ENCODE measurements at places on chromosomes 6 and 20.

- no peak for DNase-seq
Observed at GRCh38 chr6:14426281-14426680, 308.7 kb downstream of the CD83 start.

GRCh38 chr6:31121131-31121790 lies 1.0 kb upstream of the CDSN start:
- DNase-seq: peak; percentile 63

- DNase-seq: no peak
Observed at GRCh38 chr6:100809346-100809745, 71.8 kb downstream of the ASCC3 start.

- no peak for DNase-seq
Observed at GRCh38 chr6:148021699-148022098, 320.9 kb upstream of the SASH1 start.

DNA sequence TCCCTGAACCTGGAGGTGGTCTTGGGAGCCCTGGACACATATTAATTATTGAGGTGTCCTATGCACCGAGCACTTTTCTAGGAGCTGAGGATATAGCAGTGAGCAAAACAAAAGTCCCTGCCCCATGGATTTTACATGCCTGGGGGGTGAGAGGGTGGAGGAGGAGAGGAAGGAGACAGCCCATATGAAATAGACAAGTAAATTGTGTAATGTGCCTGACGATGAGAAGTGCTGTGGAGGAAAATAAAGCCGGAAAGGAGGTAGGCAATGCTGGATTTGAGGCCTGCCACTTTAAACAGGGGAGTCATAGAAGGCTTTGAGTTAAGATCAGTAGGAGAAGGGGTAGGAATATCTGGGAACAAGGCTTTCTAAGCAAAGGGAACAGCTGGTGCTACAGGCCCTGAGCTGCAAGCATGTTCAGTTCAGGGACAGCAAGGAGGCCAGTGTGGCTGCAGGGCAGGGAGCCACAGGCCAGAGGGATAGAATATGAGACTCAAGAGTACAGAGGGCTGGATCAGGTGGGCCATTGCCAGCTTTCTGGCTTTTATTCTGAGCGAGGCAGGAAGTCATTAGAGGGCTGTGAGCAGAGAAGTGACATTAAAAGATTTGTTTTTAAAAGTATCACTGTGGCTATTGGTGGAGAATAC lies 19.1 kb upstream of the MYLIP start:
- DNase-seq: peak; percentile 39

DNA sequence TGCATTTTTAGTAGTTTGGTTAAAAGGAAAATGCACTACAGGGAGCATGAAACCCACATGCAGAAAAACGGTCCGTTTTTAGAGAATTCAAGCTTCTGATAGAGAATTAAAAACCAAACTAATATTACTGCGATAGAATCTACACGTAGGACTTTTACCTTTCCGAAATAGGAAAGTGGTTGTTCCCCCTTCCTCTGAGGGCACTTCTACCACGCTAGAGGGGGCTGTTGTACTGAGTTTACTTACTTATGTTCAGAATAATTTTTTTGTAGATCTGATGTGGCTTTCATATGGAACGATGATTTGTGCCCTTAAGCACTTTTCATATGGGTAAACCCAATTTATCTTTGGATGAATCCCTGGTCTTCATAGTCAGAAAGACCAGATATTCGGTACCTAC lies 264.3 kb upstream of the PLN start:
- peak; percentile 36 for DNase-seq

GRCh38 chr6:132530293-132530974 lies 7.6 kb upstream of the TAAR9 start:
- peak; percentile 58 for DNase-seq

GRCh38 chr6:135228486-135228885 lies 47.4 kb downstream of the MYB start:
- no peak for DNase-seq

- no peak for DNase-seq
Observed at GRCh38 chr6:141483598-141484061, 649.1 kb upstream of the GJE1 start.

GRCh38 chr20:4766631-4767030 lies 44.9 kb downstream of the PRND start:
- DNase-seq: no peak

GRCh38 chr6:12450467-12450866 lies 160.3 kb downstream of the EDN1 start:
- no peak for DNase-seq

- DNase-seq: no peak
Observed at GRCh38 chr6:36524871-36525270, 22.4 kb downstream of the STK38 start.

DNA sequence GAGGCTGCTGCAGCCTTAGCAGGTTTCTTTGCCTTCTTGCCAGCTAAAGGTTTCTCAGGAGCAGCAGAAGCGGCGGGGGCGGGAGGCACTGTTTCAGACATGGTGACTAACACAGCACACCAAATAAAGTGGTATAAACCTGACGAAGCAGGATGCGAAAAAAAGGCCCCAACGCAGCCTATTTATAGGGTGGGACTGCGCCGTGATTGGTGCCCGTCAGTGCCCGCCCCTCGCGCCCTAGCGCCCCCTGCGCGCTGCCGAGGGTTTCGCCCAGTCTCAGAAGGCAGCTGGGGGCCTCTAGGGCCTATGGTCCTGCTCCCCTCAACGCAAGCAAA lies 55.0 kb downstream of the TRIM38 start:
- DNase-seq: no peak

GRCh38 chr20:52219441-52219840 lies 27.9 kb upstream of the ZFP64 start:
- DNase-seq: peak; percentile 13

DNA sequence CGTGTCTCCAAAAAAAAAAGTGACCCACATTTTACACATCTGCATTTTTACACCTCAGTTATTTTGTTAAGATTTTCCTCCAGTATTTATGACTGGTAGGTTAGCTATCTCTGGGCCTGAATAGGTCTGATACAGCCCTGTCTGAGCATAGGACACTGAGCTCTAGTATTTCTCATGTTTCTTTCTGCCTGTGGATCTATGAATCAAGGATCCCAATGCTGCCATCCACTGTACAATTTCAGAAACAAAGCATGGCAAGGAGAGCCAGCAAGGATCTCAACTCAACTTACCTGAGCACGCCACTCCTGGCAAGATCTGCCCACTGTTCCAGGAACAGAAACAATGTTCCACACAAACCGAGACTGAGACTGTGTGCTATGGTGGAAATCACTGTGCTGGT lies 36.4 kb upstream of the ENPP5 start:
- DNase-seq: no peak

GRCh38 chr6:123888771-123889513 lies 85.3 kb downstream of the NKAIN2 start:
- no peak for DNase-seq

DNA sequence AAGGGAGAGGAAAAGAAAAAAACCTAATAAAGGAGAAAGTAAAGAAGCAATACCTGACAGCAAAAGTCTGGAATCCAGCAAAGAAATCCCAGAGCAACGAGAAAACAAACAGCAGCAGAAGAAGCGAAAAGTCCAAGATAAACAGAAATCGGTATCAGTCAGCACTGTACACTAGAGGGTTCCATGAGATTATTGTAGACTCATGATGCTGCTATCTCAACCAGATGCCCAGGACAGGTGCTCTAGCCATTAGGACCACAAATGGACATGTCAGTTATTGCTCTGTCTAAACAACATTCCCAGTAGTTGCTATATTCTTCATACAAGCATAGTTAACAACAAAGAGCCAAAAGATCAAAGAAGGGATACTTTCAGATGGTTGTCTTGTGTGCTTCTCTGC lies 70.8 kb upstream of the RNF146 start:
- no peak for DNase-seq

DNA sequence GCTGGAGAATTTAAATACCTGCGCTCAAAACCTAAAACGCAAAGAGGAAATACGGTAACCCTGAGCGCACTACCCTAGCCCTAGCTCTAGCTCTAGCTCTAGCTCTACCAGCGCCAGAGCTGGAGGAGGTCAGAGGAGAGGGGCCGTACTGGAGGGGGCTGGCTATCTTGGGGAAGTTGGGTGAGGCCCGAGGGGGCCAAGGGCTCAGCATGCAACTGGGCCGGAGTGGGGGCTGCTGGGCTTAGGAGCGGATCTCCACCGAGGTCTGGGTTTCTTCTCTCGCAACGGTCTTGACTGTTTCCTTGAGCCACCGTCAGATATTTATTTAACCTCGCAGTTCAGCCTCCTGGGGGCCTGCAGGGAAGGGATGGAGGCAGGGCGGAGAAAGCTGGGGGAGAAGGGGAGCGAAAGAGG lies 91.0 kb downstream of the NCR2 start:
- no peak for DNase-seq

DNA sequence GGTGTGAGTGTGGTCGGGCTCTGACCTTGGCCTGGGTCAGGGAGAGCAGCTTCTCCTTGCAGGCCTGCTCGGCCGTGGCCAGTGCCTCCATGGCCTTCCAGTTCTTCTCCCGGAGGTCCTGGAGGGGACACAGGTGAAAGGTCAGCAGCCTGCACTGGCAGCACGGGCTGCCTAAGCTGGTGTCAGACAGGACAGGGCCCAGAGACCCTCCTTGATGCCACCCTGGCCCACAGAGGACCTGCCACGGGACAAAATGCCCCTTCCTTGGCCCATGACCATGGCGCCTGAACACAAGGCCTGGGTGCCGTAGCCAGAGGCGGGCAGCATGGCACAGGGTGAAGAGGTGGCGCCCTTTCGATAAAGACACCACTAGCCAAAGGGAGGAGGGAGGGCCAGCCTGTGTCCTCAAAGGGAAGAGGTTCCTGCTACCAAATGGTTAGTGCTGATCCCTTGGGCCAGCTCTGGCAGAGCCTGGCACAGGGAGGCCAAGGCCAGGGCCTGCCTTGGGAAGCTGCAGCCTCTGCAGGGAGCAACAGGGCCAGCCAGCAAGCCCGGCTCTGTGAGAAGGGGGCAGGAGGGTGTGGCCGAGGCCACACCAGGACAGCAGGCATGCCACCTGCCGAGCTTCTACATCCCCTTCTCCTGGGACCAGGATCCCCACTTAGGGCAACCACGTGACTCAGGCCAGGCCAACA lies 54.8 kb downstream of the DSTN start:
- peak; percentile 65 for DNase-seq

DNA sequence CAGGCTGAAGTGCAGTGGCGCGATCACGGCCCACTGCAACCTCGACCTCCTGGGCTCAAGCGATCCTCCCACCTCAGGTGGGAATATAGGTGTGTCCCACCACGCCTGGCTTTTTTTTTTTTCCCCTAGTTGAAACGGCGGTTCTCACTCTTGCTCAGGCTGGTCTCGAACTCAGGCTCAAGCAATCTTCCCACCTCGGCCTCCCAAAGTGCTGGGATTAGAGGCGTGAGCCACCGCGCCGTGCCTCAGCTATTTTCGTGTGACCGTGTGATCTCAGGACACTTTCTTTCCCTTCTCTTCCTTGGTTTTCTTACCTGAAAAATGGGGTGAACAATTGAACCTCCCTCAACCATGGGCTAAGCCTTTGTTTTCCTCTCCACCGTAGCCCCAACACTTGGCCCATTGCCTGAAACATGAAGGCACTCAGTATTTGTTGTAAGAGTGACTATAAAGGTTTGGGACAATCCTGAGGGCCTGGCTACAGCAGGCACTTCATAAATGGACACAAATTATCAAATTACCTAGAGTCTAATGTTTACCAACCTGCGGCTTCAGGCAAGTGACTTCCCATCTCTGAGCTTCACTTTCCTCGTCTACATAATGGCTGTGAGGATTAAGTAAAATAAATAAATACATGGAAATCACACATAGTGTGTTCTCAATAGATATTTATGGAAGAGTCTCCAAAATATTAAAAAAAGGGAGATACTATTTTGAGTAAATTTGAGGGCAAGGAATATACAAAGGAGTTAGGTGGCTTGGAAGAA lies 31.4 kb upstream of the ID1 start:
- no peak for DNase-seq

- DNase-seq: no peak
Observed at GRCh38 chr6:163263196-163263595, 151.3 kb upstream of the QKI start.

- no peak for DNase-seq
Observed at GRCh38 chr20:23118766-23119165, 32.6 kb upstream of the CD93 start.

- DNase-seq: no peak
Observed at GRCh38 chr6:4941782-4942672, 61.8 kb downstream of the RPP40 start.

GRCh38 chr20:57408536-57409233 lies 17.5 kb downstream of the RBM38 start:
- DNase-seq: no peak

GRCh38 chr6:131995917-131996316 lies 44.7 kb upstream of the CCN2 start:
- no peak for DNase-seq

GRCh38 chr6:37099442-37099841 lies 70.5 kb upstream of the PIM1 start:
- no peak for DNase-seq

- no peak for DNase-seq
Observed at GRCh38 chr6:36544228-36544627, 3.1 kb downstream of the STK38 start.

- no peak for DNase-seq
Observed at GRCh38 chr6:19289457-19289856, 547.7 kb upstream of the ID4 start.

DNA sequence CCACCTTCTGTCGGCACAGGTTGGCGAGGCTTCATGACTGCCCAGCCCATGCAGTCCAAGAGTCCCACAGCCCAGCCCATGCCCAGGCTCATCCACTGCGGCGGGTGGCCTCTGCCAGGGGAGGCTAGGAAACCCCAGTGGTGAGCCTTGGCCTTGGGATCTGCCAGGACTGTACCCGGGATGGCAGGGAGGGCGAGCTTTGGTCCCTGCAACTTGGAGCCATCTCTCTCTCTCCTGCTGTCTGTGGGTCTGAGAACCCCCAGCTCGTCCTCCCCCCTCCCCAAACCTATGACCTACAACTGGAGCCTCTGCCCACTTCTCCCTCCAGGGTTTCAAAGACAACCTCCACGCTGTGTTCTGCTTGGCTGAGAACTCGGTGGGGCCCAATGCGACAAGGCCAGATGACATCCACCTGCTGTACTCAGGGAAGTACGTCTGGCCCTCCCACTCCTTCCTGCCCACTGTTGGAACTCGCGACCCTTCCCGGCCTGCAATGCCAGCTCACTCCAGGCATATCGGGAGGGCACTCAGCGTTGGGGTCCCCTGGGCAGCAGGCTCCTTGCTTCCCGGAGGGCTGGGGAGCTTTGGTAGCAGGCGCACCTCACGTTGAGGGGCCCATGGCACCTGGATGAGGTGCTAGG lies 19.7 kb downstream of the NPEPL1 start:
- no peak for DNase-seq

DNA sequence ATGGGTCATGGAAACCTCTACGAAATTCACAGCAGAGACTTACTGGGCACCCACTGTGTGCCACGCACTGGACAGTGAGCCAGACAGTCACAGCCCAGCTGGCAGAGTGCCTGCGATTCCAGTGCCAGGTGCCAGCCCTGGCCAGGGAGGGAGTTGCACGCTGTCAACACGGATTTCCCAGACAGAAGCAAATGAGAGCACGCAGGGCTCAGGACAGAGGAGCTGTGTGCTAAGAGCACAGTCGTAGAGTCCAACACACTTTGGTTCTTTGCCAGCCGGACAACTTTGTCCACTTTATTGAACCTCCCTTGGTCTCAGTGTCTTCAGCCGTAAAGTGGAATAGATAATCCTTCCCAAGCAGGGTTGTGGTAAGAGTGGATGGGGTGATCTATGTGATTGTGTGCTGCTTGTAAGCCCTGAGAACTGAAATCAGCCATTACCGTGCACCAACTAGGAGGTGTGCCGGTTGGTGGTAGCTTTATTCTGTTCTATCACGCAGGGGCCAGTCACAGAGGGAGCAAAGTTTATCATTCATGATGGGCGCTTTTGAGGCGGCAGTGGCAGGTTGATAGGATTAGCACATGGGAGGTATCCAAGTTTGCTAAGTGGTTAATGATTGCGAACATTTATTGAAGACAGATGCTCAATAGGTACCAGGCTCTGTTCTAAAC lies 40.6 kb downstream of the SIRPA start:
- DNase-seq: no peak
